ENCODE measurements at places on chromosomes 2 and 18. TPM values are rescaled to one million over a fixed set of nuclear protein-coding genes. Genes with fewer than 3 reads are reported as not detected.

- peak; percentile 93 for DNase-seq
Measured at GRCh38 chr2:68252400-68253218, at the start of gene PPP3R1. Gene PPP3R1 (minus strand): TSS chr2:68252532. CDS start chr2:68252127, 405 bp downstream.

- no peak for DNase-seq
Measured at GRCh38 chr18:47737956-47738355, 192.5 kb downstream of the SMAD2 start.

- peak; percentile 94 for DNase-seq
Measured at GRCh38 chr18:59881728-59882656, 17.8 kb upstream of the PMAIP1 start.

GRCh38 chr18:24584205-24584604, 123.8 kb downstream of the HRH4 start:
- no peak for DNase-seq

- DNase-seq = no peak
Measured at GRCh38 chr2:109435901-109436598, 177.7 kb downstream of the SEPTIN10 start.

- no peak for DNase-seq
Measured at GRCh38 chr2:235575904-235576303, 82.1 kb downstream of the AGAP1 start.

GRCh38 chr2:102063941-102064678, 72.3 kb downstream of the IL1R2 start:
- DNase-seq = peak; percentile 97

- DNase-seq = no peak
Measured at GRCh38 chr2:39408351-39409136, 28.5 kb downstream of the MAP4K3 start.

DNA sequence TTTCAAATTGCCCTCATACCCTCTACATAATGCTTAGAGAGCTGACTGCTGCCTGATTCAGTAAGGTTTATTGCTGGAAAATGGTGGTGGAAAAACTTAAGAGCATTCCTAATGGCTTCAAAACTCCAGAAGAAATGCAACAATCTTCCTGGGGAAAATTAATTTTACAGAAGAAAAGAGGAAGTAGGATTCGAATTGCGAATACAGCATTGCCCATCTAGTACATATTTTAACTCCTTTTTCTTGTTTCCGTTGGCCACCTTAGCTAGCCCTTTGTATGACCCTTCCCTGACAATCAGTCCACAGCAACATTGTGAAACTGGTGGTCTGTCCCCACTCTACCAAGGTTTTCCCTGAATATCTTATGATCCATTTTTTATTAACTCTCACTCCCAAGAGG, 224.7 kb downstream of the MTX2 start:
- DNase-seq = no peak

DNA sequence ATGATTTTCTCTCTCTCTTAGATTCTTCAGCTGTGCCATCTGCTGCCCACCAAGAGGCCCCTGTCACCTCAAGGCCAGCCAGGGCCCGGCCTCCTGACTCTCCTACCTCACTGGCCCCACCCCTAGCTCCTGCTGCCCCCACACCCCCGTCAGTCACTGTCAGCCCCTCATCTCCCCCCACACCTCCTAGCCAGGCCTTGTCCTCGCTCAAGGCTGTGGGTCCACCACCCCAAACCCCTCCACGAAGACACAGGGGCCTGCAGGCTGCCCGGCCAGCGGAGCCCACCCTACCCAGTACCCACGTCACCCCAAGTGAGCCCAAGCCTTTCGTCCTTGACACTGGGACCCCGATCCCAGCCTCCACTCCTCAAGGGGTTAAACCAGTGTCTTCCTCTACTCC, 9.4 kb upstream of the GMPPA start:
- no peak for DNase-seq

DNA sequence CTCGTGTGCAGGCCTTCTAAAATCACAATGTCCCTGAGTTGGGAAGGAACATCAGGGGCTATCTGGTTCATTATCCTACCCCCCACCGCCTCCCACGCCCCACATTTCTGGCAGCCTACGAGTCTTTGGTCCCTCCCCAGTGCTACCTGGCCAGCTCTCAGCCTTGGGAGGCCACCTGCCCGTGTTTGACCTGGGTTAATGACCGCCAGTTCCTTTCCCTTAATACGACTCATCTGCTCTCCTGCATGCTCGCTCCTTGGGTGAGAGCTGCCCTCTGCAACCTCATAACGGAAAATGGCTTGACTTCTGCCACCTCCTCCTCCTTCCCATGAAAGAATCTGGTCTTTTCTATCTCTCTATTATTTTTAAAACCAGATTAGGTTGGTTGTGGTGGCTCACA, 112.5 kb downstream of the NEDD4L start:
- no peak for DNase-seq

GRCh38 chr2:179336782-179337534, 72.3 kb upstream of the SESTD1 start:
- peak; percentile 44 for DNase-seq

- no peak for DNase-seq
Measured at GRCh38 chr2:75379476-75380210, 180.3 kb upstream of the TACR1 start.

GRCh38 chr2:219460424-219460926, 25.8 kb downstream of the SPEG start:
- no peak for DNase-seq

DNA sequence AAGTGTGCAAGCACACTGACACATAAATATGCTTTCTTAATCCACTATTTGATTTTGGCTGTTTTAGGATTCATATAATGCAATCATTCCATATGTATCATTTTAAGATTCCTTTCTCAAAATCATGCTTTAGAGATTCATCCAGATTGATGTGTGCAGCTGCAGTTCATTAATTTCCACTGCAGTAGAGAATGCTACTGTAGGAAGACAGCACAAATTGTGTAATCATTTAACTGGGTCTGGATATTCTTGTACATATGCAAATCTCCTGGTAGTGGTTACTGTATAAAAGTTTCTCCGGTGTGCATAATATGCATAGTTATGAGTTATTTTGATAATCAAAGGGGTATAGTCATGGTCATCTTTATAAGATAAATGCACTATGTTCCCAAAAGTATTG, 502.5 kb upstream of the ACVR2A start:
- no peak for DNase-seq

DNA sequence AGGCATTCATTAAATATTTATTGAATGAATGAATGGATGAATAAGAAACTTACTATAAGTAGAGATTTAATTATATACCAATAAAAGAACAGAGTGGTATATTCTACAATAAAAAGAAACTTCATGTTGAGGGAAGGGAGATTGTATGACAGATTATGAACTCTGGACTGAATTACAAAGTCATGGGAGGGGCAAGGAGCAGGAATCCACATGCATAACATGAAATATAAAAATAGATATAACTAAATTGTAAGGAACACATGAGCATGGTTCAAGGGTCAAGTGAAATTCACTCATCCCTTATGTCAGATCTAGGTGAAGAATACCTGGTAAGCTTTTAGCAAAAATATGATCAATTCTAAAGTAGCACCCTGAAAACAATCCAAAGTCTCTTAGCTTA, 27.1 kb upstream of the TLK1 start:
- DNase-seq = no peak

DNA sequence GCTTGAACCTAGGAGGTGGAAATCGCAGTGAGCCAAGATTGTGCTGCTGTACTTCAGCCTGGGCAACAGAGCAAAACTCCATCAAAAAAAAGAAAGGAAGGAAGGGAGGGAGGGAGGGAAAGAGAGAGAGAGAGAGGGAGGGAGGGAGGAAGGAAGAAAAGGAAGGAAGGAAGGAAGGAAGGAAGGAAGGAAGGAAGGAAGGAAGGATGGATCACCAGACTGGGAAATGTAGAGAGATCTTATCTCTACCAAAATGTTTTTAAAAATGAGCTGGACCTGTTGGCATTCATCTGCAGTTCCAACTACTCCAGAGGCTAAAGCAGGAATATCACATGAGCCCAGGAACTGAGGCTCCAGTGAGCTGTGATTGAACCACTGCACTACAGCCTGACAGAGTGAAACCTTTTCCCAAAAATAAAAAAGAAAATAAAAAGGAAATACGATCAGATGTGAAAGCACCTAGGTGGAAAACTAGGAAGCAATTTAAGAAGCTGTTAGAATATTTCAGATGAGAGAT, 239.4 kb downstream of the CDH7 start:
- no peak for DNase-seq

DNA sequence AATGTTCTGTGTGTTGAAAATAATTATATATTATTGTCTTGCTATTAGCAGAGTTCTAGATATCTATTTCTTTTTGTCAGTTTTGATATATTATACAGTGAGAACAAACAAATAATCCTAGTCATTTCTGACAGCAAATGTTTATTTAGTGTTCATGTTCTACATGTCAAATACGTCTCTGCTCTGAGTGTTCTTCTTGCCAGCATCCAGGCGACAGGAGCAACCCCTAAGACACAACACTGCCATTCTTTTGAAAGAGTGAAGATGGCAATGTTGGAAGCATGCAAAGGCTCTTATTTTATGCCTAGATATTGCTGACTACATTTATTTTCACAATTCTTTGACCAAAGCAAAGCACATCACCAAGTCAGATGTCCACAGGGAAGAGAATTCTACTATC, 1556.6 kb upstream of the TMEFF2 start:
- no peak for DNase-seq

- DNase-seq = peak; percentile 70
Measured at GRCh38 chr2:70641263-70641784, 87.7 kb upstream of the TGFA start.

GRCh38 chr2:10826026-10826425, 13.4 kb upstream of the PDIA6 start:
- DNase-seq = no peak

DNA sequence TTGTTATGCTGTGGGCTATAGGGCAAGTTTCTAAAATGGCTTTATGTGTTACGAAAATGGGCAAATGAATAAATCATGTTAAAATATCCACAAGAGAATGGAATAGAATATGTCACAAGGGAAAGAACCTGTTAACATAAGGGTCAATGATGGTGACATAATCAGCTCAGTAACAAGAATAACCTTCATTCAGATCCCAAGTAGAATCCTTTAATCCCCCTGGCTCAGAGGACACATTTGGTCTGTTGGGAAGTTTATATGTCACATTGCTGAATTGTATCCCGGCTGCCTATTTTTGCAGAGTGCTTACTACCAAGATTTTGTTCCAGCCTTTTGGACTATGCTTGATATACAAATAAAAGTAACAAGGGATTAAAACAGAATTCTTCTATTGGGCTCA, 13.1 kb upstream of the LGALSL start:
- no peak for DNase-seq

The PDCD1 gene
- not detected for total RNA-seq

The ANKRD30B gene
- 0.57 TPM for total RNA-seq

The TTLL4 gene
- 17.9 TPM for total RNA-seq

The STK36 gene
- 8.2 TPM for total RNA-seq

The CPO gene
- total RNA-seq = not detected

The LIPG gene
- 66.5 TPM for total RNA-seq

Measured in M059J (cell line).